Stimulated activated CD4-positive, alpha-beta T cell treated with anti-CD3 and anti-CD28 coated beads, TNF-alpha, amount 100 ng/mL, for 1 hour (primary cell): ENCODE measurements at places on chromosomes 4 and X.

GRCh38 chr4:87365348-87365747 lies 25.6 kb downstream of the HSD17B11 start:
- no peak for DNase-seq

DNA sequence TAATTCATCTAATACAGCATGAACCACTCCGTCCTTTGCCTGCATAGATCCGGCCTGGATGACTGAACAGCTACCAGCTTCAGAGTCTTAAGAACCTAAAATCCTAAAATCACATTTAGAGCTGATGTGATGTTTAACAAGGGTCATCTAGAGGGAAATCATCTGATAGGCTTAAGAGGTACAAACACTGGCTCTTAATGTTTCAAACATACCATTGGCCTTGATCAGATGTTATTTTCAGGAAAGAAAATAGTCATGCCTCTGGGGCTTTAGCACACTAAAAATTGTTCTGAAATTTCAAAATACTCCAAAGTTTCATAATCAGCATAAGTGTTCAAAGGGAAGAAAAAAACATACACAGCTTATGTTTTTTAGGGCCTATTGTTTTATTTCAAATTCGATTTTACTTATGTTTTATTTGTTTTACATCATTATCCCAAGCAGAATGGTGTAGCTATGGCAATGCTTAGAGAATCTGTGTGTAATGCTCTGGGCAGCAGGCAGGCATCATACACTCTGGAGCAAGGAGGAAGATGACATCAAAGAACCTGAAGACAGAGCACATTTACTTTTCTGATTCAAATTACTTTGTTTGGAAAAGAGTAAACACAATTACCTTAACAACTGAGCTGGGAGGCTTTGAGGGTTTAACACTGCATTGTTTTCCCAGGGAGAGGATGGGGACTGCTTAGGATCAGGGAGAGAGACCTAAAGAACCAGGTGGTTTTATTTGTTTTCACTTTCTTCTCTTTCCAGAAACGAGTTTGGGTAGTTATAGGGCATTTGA lies 25.3 kb upstream of the LEF1 start:
- no peak for DNase-seq

DNA sequence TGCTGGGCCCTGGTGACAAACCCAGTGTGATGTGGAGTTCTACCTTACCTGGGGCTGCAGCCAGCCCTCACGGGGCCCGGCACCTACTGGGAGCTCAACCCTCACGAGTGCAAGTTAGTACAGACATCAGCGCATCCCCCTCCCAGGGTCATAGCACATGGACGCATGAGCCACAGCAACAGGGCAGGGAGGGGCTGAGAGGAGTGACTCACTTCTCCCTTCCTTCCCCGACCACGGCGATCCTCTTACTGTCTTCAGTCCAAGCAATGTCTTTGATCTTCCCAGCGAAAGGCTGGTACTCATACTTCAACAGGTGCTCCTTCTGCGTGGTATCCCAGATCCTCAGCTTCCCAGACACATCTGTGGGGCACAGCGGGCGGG lies 17.8 kb downstream of the WDR1 start:
- DNase-seq: no peak

DNA sequence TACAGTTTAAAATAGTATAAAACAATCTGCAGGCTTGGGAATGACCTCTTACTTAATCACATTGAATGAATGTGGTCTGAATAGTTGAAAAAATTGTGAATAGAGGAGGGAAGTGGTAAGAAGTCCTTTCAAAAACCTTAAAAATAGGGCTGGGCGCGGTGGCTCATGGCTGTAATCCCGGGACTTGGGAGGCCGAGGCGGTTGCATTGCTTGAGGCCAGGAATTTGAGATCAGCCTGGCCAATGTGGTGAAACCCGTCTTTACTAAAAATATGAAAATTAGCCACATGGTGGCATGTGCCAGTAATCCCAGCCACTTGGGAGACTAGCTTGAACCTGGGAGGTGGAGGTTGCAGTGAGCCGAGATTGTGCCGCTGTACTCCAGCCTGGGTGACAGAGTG lies 36.5 kb downstream of the HERC3 start:
- no peak for DNase-seq

GRCh38 chr4:88759895-88760290 lies 62.3 kb upstream of the NAP1L5 start:
- no peak for DNase-seq

GRCh38 chr4:183920512-183920911 lies 15.4 kb downstream of the STOX2 start:
- DNase-seq: no peak

- no peak for DNase-seq
Measured at GRCh38 chrX:111568354-111568753, 56.9 kb downstream of the SERTM2 start.

DNA sequence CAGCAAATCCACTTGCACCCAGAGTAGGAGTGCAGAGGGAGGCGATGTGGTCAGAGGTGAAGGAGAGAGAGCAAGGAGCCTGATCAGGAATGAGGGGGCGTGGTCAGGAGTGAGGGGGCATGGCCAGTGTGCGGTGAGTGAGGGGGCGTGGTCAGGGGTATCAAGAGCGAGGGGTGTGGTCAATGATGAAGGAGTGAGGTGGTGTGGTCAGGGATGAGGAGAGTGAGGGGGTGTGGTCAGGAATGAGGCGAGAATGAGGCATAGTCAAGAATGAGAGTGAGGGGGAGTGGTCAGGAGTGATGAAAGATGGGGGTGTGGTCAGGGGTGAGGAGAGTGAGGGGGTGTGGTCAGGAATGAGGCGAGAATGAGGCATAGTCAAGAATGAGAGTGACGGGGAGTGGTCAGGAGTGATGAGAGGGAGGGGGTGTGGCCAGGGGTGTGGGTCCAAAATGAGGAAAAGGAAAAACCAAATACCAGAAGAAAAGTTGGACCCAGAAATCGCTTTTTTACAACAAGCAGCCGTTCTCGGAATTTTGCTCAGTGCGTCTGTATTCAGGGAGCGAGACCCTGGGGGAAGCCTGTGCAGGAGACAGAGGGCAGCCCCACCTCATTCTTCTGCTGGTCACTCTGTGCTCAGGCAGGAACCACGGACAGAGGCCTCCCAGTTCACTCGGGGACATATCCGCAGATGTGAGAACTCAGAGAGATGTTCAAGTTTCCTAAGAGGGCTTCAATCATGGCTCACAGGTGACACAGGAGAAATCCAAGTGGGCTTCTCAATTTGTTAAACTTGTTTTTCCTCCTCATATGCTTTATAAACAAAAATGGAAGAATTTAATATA lies 47.5 kb downstream of the MAGEA1 start:
- DNase-seq: no peak

GRCh38 chr4:112181358-112182000 lies 36.2 kb downstream of the FAM241A start:
- no peak for DNase-seq

GRCh38 chrX:17374619-17375366 lies at the start of gene NHS:
TSS of gene NHS (plus strand) at chrX:17375200. CDS start at chrX:17375758, 558 bp downstream.
- no peak for DNase-seq

- no peak for DNase-seq
Measured at GRCh38 chrX:140050906-140051305, 85.6 kb upstream of the CXorf66 start.

- no peak for DNase-seq
Measured at GRCh38 chr4:143667461-143667860, 33.0 kb downstream of the FREM3 start.

DNA sequence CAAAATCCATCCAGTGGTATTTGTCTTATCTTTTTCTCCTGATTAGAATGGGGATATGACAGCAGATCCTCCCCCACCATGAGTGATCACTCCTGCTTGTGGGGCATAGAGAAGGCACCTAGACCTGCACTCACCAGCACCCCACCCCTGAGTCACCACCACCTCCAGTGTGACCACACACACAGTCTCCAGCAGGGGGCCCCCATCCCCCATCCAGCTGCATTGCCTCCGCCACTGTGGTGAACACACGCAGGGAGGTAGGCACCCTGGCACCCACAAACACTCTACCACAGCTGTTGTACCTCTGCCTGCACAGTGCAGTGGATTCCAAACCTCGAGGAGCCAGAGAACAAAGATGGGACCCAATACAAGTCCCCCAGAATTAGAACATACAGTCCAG lies 9.0 kb upstream of the MAGEA8 start:
- DNase-seq: no peak

GRCh38 chr4:146134761-146135445 lies 40.6 kb upstream of the LSM6 start:
- no peak for DNase-seq

GRCh38 chr4:98305576-98305975 lies 44.4 kb downstream of the RAP1GDS1 start:
- DNase-seq: no peak

DNA sequence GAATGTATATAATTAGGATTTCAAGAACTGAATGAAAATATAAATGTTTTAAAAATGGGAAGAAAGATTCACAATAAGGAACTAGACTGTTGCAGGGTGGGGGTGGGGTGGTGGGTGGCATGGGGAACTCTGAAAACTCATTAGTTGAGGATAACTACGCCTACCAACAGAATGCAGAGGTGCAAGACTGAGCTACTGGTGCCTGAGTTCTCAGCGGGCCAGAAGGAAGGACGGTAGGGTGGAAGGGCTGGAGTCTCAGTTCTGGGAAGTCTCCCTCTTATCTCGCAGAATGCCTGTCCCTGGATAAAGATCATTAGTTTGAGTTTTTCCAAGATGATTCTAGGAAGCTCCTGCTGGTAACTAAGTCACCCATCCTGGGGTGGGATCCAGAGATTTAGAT lies 1.3 kb upstream of the SOD3 start:
- DNase-seq: no peak

DNA sequence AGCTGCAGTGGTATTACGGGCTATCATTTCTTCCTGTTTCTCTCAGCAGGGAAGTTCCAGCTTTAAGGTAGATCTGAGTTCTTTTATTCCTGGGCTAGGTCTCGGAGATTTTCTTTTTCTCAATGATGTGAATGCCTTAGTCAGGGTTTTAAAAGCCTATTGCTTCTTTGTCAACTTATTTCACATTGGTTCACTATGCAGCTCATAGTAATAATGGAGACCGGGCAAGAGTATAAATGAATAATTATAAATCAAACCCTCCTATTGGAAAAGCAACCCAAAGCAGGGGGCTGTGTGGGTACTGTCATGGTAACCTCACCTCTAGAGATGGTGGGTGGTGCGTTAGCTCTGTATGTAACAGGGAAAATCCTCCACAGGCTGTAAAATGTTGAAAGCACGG lies 563.6 kb downstream of the RPA4 start:
- no peak for DNase-seq

DNA sequence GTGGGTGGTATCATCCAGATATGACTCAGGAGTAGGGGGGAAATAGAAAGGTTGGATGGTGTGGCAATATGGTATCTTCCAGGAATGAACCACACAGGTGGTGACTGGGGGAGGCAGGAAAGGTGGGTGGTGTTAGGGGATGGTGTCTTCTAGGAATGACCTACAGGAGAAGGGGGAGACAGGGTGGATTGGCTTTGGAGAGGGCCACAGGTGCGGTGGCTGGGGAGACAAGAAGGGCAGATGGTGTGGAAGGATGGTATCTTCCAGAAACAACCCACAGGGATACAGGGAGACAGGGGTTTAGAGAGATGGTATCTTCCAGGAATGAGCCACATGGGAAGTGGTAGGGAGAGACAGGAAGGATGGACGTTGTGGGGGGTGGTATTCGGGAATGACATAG lies 64.0 kb downstream of the MAOA start:
- no peak for DNase-seq

- no peak for DNase-seq
Measured at GRCh38 chr4:19133315-19133714, 1111.8 kb upstream of the LCORL start.
